ENCODE measurements at places on chromosomes 5 and 9.

- DNase-seq: no peak
Measured at GRCh38 chr5:90967443-90967842, 408.8 kb downstream of the ADGRV1 start.

DNA sequence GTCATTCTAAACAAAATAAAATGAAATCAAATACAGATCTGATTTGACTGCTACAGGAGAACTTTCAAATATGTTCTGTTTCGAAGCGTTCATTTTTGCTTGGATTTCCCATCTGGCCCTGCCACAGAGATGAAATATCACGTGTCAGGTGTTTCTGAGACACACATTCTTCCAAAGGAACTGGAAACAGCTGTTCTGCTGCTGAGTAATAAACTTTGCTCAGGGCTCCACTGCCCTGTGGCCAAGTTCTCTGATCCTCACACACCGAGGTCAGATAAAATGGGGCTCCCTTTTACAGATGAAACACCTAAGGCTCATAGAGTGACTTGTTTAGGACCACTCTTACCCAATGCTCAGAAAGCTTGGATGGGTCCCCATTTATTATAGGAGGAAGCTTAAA is 42.5 kb downstream of the FRMPD1 start:
- peak; percentile 36 for DNase-seq

GRCh38 chr9:75990156-75990555 is 99.7 kb downstream of the PCSK5 start:
- no peak for DNase-seq

GRCh38 chr5:51960617-51961121 is 577.4 kb downstream of the ISL1 start:
- no peak for DNase-seq

DNA sequence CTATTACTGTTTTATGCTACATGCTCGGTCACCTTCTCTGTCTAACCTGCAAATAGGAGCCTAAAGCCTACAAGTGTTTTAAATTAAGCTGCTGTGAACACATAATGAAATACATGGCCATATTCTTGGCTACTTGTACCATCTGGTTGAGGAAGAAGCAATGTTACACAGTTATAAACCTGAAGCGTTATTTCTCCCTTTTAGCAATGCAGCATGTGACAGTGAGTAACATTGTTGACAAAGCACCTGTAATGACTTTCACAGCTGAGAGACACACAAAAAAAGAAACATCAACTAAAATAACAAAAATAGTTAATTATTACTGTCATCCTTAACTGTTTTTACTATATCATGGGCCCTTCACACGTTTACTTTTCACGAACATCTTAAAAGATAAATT is 146.9 kb downstream of the RORB start:
- DNase-seq: no peak

GRCh38 chr5:55557123-55557522 is 22.4 kb upstream of the PLPP1 start:
- no peak for DNase-seq

DNA sequence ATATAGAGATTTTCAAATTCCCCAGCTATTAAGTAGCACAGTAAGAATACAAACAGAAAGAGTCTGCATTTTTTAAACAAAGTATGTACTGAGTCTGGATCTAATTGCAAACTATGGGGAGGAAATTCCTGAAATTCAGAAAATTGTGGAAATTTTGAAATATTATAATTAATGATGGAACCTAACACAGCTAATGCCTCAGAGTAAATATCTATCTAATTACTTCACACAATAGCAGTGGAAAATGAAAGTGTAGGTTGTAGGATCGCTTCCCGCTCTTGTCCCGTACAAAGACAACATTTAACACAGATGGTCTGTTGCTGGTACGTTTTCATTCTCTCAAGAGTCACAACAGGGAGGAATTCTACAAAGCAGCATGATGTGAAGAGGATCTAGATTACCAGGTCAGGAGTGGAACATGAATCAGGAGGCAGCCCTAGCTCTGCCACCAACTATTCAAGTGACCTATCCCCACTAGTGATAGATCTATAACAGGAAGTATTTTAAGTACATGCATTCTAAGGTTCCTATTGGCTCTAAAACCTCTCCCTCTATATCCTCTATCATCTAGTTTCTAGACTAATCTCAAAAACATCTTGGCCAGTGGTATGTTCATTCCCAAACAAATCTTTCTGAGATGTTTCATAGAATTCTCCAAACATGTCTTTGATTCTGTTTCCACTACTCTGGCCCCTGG is 58.9 kb upstream of the GRAMD2B start:
- DNase-seq: no peak

DNA sequence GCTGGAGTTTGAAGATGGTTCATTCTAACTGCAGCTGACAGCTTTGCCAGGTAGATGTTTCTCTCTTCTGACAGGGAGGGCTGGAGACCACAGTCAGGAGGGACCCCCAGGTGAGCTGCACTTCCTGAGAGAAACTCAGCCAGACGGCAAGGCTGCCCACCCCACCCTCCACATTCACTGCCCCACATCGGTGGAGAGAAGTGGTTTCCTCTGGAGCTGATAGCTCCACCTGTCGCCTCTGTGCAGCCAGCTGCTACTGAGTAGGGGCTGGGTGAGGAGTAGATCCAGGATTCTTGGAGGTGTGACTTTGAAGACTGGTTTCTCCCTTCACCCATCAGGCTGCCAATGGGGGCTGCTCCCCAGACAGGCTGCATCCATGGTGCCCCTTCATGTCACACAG is 175.0 kb downstream of the CARTPT start:
- no peak for DNase-seq

GRCh38 chr5:157049605-157050004 is 9.3 kb downstream of the HAVCR1 start:
- no peak for DNase-seq

DNA sequence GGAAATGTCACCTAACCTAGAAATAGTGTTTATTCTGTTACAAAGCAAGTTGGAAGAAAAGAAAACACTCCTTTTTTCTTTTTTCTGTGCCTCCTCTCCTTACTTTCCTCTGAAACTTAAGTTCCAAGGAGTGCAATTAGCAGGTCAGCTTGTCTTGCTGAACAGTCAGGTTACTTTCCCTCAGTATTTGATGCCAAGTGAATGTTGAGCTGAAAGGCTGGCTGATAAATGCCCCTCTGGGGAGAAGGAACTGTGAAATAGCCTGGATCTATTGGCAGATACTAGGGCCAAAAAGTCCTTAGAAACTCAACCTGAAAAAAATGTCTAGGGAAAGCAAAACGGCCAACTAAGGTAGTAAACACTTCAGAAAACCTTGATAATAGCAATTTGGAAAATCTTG is 43.6 kb downstream of the GRIA1 start:
- no peak for DNase-seq

DNA sequence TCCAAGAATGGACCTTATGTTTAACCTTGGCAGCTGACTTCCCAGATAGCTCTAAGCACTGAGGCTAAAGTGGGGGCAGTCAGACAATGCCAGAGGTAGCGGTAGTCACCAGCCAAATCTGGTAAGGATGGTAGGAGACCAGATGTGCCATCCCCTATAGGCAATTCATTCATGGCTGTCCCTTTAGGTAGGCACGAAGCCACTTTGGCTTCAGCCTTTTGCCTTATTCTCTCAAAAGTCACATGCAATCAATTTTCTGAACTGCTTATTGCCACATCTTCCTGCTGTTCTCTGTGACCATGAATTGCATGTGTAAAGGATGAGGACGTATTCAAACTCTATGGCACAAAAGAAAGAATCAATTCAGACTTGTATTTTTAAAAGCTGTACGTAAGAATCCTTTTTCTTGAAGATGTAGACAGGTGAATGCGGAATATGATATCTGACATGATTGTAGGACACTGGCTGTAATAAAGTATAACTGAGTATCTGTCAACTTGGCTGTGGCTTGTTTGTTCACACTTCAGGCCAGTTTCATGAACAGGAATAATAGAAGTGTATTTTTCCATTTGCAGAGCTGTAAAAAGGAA is 611.7 kb downstream of the NR2F1-AS1 start:
- no peak for DNase-seq

DNA sequence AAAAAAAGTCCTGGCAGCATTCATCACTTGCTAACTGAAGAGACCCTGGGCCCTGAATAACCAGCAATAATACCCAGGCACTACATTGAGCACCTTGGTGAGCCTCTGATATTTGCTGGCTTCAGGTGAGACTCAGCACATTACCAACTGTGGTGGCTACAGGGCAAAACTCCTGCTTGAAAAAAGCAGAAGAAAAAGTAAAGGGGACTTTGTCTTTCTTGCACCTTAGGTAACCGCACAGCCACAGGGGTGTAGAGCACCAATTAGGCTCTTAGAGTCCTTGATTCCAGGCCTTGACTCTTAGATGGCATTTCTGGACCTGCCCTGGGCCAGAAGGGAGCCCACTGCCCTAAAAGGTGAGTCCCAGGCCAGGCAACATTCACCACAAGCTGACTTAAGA is 269.5 kb downstream of the AUH start:
- no peak for DNase-seq

GRCh38 chr5:136203303-136203922 is 10.5 kb upstream of the SMIM32 start:
- DNase-seq: no peak

GRCh38 chr5:148297731-148298130 is 14.5 kb upstream of the SPINK7 start:
- DNase-seq: no peak

DNA sequence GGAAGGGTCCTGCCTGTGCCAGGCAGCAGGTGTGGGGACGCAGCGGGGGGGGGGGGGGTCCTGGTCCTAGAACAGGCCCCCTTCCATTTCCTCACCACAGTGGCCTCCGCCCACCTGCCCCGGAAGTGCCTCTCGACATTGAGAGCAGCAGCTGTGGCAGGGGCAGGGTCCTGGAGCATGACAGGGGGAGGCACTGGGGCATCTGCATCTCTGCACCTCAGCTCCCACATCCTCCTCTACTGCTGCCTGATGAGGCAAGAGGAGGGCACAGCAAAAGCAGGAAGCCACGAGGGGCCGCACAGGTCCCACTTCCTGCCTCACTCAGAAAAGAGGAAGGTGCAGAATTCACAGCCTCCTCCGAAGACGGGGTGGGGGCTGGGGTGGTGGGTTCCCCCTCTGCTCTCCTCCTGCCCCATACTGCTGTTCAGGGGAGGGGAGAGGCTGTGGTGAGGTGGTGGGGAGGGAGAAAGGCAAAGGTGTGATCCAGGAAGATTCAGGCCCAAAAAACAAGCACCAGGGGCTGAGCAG is 14.8 kb downstream of the AKNA start:
- no peak for DNase-seq

DNA sequence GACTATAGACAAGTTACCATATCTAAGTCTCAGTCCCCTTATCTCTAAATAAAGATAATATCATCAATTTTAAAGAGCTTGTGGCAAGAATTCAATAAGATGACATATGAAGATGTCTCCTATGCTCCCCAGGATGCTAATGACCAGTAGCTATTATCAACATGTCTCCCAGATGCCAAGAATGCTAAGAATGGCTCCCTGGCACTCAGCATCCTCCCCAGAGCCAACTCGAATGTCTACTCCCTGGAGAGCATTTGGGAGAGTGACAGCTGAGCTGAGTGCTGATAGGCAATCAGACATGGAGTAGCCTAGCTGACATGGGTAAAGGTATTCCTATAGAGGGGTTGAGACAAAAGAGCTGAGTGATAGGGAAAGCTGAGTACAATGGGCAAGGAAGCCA is 15.9 kb downstream of the P4HA2 start:
- no peak for DNase-seq

DNA sequence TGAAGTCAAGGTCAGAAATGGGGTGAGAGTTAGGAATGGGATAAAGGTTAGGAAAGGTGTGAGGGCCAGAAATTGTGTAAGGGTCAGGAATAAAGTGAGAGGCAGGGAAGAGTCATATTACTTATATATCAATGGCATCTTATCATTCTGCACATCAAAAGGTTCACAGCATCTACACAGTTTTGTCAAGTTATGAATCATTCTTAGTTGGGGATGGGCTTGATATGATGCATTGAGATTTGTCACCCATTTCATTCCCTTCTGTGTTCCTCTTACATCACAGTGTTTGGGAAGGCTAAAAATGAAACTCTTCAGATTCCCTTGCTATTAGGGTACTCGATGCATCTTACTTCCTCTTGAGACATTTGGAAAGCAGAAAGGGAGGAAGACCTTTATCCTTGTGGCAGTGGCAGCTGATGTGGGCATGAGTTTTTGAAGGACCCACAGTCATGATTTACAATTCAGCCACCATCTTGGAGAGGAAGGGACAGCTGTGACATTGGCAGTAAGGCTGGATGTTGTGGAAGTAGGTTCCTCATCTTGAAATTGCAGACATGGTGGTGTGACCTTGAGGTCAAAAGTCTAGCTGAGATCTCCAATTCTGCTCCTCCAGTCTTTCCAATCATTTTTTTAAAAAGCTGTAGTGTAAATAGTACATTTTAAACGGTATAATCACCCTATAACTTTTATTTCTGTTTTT is 24.2 kb upstream of the NPR3 start:
- no peak for DNase-seq

- DNase-seq: no peak
Measured at GRCh38 chr5:124021776-124022175, 509.8 kb downstream of the CSNK1G3 start.

- no peak for DNase-seq
Measured at GRCh38 chr9:122336866-122337555, 33.8 kb upstream of the PTGS1 start.

DNA sequence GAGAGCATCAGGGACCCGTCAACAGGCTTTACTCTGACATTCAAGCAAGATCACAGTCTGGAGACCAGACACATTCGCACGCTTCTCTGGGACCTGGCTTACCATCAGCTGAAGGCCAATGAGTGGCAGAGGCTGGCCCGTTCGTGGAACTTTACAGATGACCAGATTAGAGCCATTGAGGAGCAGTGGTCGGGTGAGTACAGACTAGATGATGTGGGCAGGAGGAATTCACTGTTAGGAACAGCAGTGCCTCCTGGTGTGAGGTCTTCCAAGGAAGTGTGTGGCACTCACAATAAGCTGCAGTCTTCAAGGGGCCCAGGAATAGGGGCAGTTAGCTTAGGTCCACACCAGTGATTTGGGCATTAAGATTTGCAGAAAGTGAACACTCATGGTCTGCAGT is 50.4 kb downstream of the POC5 start:
- no peak for DNase-seq

DNA sequence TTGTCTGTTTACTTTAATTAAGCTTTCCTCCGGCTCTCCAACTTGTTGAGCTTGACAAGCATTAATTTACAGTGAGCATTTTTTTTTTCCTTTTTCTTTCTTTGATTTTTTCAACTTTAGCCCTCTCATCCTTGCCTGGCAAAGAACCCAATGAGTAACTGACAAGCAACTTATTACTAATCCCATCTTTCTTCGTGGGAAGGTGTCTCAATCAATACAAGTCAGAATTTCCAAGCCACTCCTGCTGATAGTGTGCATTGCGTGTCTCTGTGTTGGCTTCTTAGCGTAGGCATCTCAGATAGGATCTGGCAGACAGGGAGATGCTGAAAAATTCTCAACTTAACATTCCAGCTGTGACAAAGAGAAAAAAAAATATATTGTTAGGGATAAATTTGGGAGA is 527.7 kb upstream of the WWC1 start:
- DNase-seq: no peak

GRCh38 chr9:83978992-83979811 is 813 bp downstream of the HNRNPK start:
- peak; percentile 87 for DNase-seq

- no peak for DNase-seq
Measured at GRCh38 chr5:106956187-106956586, 714.5 kb downstream of the EFNA5 start.

Data from pancreas (tissue), 10 donors.